ENCODE measurements at places on chromosomes 4 and X.
A peak's percentile ranks its signal among the peaks of the same experiment; 100 is the strongest.

- DNase-seq = no peak
These were observed 22.8 kb downstream of the VMA21 start for GRCh38 chrX:151419782-151420181.

GRCh38 chrX:57211906-57212305 is 74.6 kb upstream of the FAAH2 start:
- no peak for DNase-seq

DNA sequence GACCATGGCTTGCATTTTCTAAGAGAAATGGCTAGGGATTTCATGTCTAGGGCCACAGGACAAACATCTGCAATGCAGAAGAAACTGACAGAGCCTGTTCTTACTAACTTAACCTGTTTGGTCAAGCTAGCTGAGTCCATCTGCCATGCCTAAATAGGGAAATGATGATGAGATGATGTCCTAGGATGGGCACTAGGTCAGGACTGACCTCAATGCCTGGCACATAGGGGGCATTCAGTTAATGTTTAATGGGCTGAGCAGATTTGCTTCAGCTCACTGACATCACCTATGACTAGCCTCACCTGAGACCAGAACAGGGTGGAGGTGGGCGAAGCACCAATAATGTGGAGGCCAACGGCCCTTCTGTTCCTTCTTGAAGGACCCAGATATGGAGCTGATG is 174.2 kb upstream of the SCML1 start:
- no peak for DNase-seq

DNA sequence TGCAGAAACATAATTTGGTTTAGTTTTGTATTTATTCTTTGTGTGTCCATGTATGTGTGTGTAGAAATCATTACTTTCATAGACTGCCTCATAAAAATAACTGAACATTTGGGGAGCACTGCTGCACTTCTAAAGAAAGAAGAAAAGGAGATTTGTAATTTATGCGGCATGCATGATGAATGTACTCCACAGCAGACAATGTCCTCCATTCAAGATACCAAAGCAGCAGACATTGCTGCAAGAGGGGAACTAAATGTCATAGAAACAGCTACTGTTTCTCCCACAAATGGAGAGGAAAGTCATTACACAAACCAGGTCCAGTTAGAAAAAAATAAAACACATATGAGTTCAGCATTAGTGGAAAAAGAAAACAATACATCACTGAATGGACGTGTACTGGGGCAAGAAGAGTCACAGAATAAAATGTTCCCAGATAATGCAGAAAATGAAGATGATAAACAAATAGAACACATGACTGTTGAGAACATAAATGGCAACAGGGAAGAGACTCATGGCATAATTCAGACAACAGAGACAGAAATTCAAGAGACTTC is 2.6 kb downstream of the DTHD1 start:
- DNase-seq = no peak

GRCh38 chr4:154294652-154295350 is 196.8 kb downstream of the DCHS2 start:
- DNase-seq = no peak

GRCh38 chrX:107978707-107979307 is 3.4 kb downstream of the TEX13B start:
- DNase-seq = peak; percentile 53

DNA sequence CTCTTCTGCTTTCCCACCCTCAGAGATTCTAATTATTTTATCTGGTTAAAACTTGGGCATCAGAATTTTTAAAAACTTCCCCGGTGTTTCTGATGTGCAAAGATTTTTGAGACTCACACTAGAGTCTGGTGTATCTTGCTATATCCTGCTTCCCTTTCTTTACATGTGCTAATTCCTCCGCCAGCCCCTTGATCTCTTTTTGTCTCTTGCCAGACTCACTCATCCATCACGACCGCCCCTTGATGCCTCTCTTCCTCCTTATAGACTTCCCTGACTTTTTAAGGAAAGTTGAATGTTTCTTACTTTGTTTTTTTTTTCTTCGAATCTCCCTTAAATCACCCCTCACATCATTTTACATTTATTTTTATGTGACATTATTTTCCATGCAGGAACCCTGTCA is 274.9 kb upstream of the PITX2 start:
- DNase-seq = peak; percentile 4

DNA sequence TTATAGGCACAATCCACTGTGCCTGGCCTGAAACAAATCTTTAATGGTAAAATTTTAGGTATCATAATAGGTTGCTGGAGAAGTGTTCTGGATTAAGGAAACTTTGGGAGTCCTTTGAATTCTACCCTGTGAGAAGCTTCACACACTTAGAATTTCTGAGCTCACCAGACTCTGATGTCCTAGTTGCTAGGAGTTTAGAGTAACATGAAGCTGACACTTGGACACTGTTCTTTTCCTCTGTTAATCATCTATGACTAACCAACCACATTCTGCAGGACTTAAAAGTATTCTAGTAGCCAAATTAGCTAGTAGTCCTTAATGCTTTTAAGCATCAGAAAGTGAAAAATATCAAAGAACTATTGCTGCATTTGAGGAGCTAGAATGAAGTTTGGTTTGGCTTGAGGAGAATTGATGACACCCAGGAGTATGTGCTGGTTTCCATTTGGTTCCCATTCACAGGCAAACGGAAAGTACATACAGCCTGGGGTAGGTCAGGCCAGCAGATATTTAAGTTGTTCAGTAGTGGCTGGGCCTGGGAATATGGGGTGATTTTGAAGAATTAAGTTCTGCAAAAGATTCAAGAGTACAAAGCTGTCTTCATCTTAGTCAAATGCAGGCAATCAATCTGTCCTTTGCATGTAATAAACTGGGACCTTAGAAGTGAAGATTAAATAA is 38.8 kb upstream of the IGFBP7 start:
- DNase-seq = no peak

- no peak for DNase-seq
These were observed 74.6 kb downstream of the WDR44 start for GRCh38 chrX:118420462-118420861.

DNA sequence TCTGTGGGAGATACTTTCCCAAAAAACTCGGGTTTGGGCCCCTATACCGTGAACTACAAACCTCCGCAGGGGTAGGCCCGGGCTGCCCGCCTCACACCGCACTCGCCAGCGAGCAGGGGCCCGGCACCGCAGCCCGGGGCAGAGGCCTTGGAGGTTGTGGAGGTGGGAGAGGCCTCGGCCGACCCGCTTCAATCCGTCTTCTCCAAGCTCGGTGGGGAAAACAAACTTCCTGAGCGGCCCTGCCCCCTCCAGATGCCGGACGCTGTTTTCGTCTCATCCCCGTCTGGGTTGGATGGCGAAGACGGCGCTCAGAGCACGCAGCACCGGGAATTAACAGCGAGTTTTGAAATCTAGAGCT is 442 bp upstream of the MCUB start:
- peak; percentile 79 for DNase-seq

DNA sequence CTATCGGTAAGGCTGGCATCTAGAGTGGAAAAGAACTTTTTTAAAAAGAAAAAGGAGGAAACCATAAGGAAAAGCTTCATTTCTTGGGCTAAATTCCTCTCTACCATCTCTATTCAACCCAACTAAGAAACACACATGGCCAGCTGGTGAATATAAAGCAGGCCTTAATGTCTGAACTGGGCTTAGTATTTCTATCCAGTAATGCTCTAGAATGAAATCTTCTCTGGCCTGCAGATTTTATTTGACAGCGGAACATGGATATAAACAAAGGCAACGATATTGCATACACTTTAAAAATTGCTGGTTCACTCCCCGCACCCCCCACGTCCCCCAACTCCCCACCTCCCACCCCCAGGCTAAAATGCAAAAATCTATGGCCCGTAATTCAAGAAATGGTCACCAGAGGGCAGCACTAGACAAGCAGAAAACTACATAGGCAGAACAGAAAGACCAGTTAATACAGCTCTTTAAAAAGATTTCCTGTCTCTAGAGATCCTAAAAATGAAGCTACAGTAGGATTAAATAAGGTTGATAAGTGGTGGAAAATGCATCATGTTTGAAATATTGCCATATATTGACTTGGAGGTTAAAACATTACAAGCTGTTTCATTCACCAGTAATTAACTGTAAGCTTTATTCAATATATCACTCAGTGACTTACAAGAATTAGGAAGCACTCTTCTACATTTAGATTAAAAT is 155.2 kb upstream of the GALNT7 start:
- peak; percentile 49 for DNase-seq

- peak; percentile 26 for DNase-seq
These were observed 219.7 kb downstream of the DCLK2 start for GRCh38 chr4:150297861-150298474.

DNA sequence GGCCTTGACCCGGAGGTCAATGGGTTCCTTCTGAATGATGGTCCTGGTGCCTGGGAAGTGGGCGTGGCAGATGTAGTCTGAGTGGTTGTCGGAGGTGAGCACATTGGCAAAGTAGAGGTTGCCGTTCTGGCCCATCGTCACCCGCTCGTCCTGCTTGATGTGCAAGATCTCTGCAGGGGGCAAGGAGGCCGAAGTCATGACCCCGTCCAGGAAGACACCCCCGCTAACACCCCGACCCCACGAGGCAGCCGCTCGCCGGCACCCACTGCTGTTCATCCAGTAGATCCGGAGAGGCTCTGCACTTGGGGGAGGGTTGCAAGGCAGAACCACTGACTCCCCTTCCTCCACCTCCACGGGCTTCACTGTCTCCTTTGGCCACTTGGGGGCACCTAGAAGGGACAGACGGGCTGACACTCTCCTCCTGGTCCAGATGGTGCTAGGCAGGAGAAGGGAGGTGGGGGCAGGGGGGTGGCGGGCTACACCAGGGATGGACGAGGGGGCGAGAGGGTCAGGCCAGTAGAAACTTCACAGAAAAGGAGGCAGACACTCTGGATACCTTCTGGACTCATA is 15.1 kb downstream of the L1CAM start:
- DNase-seq = peak; percentile 74

GRCh38 chr4:168498251-168498650 is 1.4 kb downstream of the PALLD start:
- no peak for DNase-seq

- no peak for DNase-seq
These were observed 345.4 kb upstream of the GATB start for GRCh38 chr4:152106113-152106763.

GRCh38 chrX:123994730-123995129 is 33.2 kb downstream of the STAG2 start:
- DNase-seq = no peak

- DNase-seq = peak; percentile 41
These were observed 885 bp downstream of the CCDC110 start for GRCh38 chr4:185470501-185471195.

DNA sequence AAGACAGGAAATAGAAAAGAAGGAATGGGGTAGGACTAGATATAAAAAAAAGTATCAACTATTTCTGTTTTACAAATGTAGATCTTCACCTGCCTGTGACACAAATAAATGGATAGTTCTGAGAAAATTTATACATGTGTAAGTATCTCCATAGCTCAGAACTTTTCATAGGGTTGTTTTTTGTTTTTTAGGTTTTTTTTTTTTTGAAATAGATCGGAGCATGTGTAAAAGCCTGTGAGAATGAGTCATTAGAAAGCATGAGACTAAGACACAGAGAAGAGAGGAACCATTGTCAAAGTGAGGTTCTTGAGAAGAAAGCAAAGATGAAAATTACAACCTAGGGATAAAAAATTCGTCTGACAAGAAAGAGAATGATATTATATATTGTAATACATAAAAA is 481.6 kb downstream of the PABPC4L start:
- no peak for DNase-seq

DNA sequence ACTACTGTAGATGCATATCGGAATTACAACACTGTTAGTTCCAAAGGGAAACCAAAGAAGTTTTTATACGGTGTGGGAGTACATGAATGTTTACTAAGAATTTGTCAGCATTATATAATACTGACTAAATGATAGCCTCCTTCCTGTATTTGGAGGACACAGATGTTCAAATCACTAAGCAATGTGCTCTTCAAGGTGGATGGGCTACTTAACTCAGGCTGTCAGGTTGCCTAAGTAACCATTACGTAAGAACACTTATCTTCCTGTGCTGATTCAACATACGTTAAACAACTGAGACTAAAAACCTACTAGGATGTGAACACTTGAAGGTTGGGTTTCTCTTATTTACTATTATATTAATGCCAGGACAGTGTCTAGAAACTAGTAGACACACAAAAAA is 81.9 kb upstream of the HPGD start:
- no peak for DNase-seq

DNA sequence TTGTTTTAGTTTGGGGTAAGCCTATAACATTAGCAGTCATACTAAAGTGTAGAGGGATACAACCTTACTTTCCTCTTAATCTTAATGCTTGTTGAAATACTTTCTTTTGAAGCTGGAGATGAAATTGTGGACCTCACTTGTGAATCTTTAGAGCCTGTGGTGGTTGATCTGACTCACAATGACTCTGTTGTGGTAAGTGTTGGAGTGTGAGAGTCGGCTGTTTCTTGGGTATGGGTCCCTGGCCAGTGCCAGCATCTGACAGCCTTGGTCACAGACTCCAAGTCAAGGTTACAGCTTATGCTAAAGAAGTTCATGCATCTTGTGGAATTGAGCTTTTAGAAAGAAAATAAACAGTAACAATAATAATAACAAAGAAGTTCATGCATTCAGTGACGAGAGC is 31.6 kb downstream of the RNF4 start:
- no peak for DNase-seq

GRCh38 chrX:153592966-153593688 is 5.8 kb downstream of the CCNQ start:
- DNase-seq = no peak

DNA sequence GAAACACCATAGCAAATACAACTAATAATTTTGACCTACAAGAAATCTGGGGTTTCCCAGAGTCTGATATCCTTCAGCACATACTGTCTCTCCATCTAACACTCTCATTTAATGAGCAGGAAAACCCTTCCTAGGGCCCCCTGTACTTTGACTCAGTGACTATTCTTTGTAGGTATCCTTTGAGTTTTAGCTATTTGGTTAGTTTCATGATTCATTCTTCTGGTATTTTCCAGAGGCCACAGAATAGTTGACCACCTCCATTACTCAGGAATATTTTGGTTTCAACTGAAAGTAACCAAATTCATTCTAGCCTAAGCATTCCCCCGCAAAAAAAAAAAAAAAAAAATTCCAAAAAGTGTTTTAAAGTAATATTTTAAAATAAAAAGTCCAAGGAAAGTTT is 140.0 kb downstream of the IDS start:
- DNase-seq = no peak

- no peak for DNase-seq
These were observed 37.0 kb upstream of the IBSP start for GRCh38 chr4:87762311-87762710.

DNA sequence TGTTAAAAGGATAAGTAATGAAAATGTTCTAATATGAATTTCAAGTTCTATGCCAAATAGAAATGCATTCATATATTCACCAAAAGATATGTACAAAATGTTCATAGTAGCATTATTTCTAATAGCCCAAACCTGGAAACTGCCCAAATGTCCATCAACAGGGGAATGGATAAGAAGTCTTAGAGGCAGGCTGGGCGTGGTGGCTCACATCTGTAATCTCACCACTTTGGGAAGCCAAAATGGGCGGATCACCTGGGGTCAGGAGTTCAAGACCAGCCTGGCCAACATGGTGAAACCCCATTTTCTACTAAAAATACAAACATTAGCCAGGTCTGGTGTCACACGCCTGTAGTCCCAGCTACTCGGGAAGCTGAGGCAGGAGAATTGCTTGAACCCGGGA is 2.3 kb upstream of the HPRT1 start:
- no peak for DNase-seq

GRCh38 chr4:24551492-24552289 is 32.7 kb downstream of the DHX15 start:
- DNase-seq = no peak

GRCh38 chrX:118727686-118728339 is 407 bp downstream of the IL13RA1 start:
- DNase-seq = no peak

GRCh38 chrX:100083211-100083610 is 326.9 kb downstream of the PCDH19 start:
- DNase-seq = no peak

Data from H7 (cell line).